Parietal lobe (tissue), 2 donors: ENCODE measurements at places on chromosomes 7 and 10. TPM values are rescaled to one million over a fixed set of nuclear protein-coding genes. Genes with fewer than 3 reads are reported as not detected.

GDF2 gene
- not detected for total RNA-seq

SEMA3A gene
- total RNA-seq: 41.3 TPM

PNLIP gene
- not detected for total RNA-seq

GBX1 gene
- total RNA-seq: not detected

HOXA3 gene
- total RNA-seq: not detected
